Fibroblast of pulmonary artery (primary cell): ENCODE measurements at places on chromosomes 1 and 21.

DNA sequence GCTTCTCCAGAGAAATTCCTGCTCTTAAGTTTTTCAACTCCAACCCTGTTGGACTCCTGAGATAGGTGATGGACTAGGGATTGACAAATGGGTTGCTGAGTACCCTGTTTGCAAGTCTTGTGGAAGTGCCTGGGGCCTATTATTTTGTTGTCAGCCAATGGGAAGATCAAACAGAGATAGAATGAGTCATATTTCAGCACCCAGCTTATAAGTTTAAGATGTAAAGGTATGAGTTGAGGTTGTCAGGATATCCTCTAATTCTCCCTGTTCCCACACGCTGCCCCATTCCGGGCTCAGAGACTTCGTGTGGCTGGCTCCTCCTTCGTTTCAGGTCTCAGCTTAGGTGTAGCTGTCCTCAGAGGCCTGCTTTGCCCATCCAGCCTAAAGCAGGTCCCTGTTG is 91.8 kb downstream of the CENPF start:
- DNase-seq = no peak

DNA sequence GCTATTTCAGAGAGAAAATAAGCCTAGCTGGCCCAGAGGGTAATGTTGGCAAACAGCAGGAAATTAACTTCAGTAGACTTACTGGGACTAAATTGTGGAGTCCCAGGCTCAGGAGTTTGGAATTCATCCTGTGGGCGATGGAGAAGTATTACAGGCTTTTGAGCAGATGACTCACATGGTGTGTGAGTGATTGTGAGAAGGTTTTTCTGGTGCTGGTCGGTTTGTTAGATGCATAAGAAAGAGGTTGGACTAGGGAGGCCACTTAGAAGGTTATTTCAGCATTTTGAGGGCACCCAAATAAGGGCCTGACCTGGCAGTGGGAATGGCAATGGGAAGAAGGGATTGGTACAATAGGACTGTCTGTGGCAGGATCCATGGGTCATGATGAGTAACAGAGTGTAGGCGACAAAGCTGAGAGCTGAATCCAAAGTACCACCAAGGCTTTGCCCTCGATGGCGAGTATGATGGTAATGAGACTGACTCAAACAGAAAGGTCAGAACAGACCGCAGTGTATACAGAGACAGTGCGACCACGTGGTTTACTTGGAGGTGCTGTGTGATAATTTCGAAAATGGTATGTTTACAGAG is 69.2 kb upstream of the KIF26B start:
- peak; percentile 91 for DNase-seq

GRCh38 chr1:36100376-36100775 is 11.7 kb downstream of the ADPRS start:
- no peak for DNase-seq

GRCh38 chr1:248599396-248599795 is 1.9 kb upstream of the OR2T10 start:
- no peak for DNase-seq

GRCh38 chr21:44984792-44985440 is 45.1 kb downstream of the SLX9 start:
- DNase-seq = no peak

- DNase-seq = no peak
These were observed 67.6 kb downstream of the FHAD1 start for GRCh38 chr1:15314328-15315281.

- DNase-seq = no peak
These were observed 12.4 kb upstream of the UMODL1 start for GRCh38 chr21:42058631-42059111.
